NCI-H748 treated with DMSO at 0.1 percent for 48 hours (cell line): ENCODE measurements at places on chromosomes 5 and 9.
A peak's percentile ranks its signal among the peaks of the same experiment; 100 is the strongest.

DNA sequence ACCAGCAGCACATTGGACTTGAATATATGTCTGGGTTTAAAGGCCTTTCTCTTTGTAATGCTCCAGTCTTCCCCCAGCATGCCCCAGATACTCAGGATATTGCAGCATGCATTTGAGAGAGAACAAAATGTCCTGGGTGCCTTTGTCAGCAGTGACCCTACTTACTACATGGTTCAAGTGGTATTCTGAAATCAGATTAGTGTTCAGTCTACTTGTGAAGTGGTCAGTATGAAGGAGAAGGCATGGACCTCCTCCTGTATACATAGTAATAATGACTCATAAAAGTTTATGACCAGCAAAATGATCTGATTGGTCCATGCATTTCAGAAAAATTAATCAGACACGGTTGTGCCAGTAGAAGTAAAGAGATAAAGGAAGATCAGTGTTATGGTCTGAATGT, 25.4 kb downstream of the GPR21 start:
- DNase-seq: no peak

DNA sequence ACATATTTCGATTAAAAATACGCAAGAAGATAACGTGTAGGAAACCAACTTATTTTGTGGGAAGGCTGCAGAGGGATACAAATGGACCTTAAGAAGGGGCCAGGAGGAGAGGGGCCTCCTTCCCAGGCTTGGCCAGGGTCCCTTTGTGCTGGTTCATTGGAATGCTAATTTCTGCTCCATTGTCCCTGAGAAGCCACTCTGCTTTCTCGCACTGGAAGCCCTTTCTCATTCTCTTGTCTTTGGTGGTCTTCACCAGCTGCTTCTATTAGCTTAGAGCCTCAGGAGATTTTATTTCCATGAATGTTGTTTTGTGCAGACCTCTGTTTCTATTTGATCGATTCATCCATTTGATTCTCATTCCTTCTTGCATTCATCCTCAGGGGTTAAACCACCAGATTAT, 325.4 kb downstream of the TMEM38B start:
- DNase-seq: no peak

GRCh38 chr5:135599421-135600151, 20.8 kb upstream of the CXCL14 start:
- DNase-seq: no peak

- DNase-seq: no peak
Observed at GRCh38 chr9:130069048-130069447, 15.3 kb downstream of the GPR107 start.

- DNase-seq: peak; percentile 2
Observed at GRCh38 chr9:33263131-33264002, 1.1 kb downstream of the BAG1 start.

GRCh38 chr5:119449882-119450281, 2.4 kb upstream of the HSD17B4 start:
- no peak for DNase-seq
